ENCODE measurements at places on chromosomes 12 and 14.

GRCh38 chr12:19227880-19228210 lies 98.3 kb downstream of the PLEKHA5 start:
- DNase-seq, result no peak

- DNase-seq, result no peak
These were observed 19.0 kb downstream of the PTGER2 start for GRCh38 chr14:52333108-52333507.

DNA sequence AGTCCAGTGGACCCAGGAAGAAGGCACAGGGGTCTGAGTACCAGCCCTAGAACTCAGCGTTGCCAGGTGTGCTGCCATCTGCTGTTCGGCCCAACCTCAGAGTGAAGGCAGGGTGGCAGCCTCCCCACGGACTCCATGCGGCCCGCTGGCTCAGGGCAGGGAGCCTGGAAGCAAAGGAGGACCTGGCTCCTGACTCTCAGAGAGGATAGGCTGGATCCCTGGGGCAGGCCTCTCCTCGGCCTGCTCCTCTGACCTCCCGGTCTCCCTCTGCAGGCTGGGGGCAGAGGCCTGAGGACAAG lies 10.1 kb downstream of the MCRS1 start:
- no peak for DNase-seq

GRCh38 chr12:26919216-26919555 lies 18.6 kb downstream of the INTS13 start:
- DNase-seq, result no peak

DNA sequence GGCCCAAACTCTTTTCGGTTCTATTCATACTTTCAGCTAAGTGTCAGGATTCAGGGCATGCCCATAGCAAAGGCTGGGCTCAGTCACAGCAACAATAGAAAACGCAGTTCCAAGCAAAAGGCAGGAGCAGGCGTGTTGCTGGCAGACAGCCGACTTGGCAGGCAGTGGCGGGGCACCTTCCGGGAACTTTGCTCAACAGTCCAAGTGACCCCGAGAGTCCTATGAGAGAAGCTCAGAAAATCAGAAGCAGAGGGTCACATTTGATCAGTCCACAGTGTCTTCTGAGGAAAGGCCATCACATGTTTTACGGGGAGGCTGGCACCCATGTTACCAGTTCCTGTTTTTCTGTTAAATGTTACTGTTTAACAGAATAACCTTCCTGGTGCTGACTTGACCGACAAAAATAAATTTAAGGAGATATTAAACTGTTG lies 115.0 kb downstream of the DACT1 start:
- no peak for DNase-seq

DNA sequence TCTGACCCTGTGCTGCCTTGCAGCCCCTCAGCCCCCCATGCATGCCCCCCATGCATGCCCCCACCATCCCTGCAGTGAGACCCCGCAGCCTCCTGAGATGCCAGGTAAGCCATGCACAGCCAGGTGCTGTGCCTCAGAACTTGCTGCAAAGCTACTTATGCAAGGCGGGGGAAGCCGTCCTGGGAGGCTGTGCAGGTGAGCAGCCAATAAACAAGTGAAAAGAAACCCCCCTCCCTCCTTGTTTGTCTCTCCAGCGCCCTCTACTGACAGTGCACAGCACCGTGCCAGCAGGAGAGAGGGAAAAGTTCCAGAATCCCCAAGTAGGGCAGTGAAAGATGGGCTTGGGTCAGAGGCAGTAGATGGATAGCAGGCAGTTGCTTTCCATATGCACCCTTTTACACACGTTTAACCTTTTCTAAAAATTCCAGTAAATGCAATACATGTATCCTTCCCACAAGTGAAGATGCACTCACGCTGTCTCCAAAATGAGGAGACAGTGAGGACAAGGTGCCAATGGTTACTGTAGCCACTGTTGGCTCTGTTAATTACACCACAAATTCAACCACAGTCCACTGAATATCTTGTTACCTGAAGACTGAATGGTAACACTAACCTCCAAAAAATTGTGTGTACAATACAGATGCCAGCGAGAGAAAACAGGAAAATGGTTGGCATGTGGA lies 18.0 kb downstream of the TNFAIP2 start:
- DNase-seq, result peak; percentile 70

GRCh38 chr14:54567224-54567638 lies 303 bp downstream of the SAMD4A start:
- DNase-seq, result peak; percentile 57

DNA sequence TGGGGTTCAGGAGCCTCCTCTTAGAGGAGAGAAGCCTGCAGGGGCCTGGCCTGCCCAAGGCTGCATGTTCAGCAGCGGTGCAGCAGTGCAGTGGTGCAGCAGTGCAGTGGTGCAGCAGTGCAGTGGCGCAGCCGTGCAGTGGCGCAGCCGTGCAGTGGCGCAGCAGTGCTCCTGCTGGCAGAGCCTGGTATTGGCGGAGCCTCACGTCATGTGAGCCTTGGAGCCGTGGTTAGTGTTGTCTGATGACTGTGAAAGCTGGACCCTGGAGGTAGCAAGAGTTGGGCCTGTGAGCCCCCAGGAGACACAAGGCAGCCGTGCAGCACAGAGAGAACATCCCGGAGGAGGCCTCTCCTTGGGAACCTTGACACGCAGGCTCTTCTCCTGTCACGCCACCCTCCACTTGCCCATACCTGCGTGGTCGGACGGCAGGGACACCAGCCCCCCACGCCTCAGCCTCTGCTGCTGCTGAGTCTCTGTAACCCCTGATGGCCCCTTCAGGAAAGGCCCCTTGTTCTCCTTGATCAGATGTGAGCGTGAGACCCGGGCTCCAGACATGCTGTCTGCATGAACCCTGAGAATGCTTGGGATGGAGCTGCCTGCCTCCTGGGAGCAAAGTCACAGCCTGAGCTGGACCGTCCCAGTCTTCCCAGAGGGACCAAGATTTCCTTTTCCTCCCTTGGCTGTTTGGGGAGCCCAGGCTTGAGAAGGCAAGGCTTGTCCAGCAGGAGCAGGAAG lies 193.7 kb downstream of the KIF26A start:
- DNase-seq, result no peak

DNA sequence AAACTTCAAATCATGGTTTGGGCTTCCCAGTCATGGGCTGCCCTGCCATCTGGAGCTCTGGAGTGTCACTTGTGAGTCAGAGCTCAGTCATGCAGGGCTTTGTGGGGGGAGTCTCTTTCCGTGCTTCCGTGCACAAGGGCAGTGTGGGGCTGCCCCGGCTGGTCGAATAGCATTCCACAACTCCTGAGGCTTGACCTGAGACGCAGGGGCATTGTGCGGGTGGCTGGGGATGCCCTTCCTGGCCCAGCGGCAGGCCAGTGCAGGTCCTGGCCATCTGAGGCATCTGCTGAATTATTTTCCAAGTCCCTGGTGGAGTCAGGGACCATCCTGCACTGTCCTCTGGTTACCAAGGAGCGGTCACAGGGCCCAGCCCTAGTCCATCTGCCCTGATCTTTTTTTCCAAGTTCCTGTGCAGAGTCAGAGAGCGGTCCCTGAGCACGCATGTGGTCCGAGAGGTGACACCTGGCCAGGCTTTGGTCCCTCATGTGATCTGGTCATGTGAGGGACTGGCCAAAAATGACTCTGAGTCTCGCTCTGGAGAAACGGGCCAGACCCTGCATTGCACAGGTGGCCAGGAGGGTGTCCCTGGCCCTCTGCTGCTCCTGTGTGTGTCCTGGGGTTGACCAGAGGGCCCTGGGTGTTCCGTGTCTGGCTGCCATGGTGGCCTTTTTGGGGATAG lies 167.0 kb upstream of the ALG10B start:
- DNase-seq, result peak; percentile 61

DNA sequence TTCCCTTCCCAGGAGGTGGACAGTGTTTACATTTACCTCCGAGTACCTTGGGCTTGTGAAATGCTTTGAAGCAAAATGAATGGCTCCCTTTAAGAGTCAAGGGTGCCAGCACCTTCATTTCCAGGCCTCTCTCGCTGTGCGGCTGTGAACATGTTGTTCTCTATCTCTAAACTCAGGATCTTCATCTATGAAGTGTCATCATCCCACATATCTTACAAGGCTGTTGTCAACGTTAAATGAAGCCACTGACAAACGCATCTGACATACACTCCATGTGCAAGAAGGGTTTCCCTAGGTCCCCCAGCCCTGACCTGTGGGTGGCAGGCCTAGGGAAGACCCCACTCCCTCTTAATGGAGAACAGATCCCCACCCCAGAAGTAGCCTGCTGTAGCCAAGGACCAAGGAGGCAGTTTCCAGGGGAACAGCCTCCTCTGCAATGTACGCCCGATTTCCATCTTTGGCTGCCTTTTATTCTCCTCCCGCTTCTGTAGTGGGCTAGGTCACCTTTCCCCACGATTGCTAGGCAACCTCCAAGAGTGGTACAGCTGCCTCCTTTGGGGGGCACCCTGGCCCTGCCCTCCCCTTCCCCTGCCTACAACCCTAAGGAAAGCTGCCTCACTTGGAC lies 7.6 kb downstream of the ACTN1 start:
- no peak for DNase-seq

GRCh38 chr14:76647697-76648298 lies 113.5 kb upstream of the VASH1 start:
- DNase-seq, result peak; percentile 71

- no peak for DNase-seq
These were observed 215.2 kb upstream of the SSTR1 start for GRCh38 chr14:37992499-37992898.

All from ELR (cell line).